ENCODE measurements at places on chromosomes 3 and 15.
A peak's percentile ranks its signal among the peaks of the same experiment; 100 is the strongest.

GRCh38 chr15:100944244-100944895 lies 25.2 kb downstream of the LRRK1 start:
- no peak for DNase-seq

DNA sequence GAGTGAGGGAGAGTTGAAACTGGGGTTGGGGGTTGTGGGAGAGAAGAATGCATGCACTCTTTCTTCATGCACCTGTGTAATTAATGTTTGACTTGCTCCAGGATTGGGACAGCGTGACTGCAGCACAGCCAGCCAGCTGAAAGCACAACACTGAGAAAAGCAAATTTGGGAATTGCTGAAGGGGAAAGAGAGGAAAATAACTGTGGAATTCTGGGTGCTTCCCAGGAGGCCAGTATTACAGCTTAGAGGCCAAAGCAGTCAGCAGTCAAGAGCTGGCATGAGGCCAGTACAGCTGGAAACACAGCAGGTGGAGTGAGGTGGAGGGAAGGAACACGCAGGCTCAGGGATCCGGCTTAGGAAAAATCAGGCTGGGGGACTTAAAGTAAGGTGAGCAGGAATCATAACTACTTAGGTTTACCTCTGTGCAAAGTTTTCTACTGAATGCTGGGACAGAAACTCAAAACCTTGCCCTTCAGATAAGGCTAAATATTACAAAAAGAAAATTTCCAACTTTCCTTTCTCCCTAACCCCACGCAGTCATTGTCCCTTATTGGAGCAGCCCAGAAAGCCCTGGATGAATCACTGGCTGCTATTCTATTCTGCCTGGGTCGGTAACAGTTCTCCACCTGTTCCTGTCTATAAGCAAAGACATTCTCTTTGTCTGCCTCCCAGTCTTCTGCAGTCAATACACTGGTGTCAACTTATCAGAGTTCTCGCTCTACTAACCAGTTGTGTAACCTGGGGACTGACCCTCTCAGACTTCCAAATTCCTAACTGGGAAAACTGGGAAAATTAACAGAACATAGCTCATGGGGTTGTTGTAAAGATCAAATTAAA lies 167.2 kb downstream of the MAGI1 start:
- no peak for DNase-seq

DNA sequence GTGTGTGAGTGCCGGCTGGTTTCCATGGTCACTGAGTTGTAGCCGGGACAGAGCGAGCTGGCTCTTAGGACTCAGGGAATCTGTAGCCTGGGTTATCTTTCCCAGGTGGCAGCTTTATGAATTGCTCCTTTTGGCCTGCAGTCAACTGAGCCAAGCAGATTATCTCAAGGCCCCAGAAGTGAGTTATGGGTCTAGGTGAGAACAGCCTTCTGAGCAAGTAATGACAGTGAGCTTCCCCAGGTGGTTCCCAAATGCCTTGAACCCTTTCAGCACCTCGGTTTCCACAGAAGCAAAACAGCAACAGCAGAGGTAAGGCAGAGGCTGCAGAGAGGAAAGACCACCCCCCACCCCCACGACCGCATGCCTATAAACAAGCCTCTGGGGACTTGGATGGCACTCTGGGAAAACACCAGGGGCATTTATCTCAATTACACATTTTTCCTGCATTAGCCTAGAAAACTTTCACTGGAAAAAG lies 56.7 kb upstream of the DGKG start:
- no peak for DNase-seq

GRCh38 chr3:123352134-123352554 lies 96.7 kb downstream of the ADCY5 start:
- no peak for DNase-seq

DNA sequence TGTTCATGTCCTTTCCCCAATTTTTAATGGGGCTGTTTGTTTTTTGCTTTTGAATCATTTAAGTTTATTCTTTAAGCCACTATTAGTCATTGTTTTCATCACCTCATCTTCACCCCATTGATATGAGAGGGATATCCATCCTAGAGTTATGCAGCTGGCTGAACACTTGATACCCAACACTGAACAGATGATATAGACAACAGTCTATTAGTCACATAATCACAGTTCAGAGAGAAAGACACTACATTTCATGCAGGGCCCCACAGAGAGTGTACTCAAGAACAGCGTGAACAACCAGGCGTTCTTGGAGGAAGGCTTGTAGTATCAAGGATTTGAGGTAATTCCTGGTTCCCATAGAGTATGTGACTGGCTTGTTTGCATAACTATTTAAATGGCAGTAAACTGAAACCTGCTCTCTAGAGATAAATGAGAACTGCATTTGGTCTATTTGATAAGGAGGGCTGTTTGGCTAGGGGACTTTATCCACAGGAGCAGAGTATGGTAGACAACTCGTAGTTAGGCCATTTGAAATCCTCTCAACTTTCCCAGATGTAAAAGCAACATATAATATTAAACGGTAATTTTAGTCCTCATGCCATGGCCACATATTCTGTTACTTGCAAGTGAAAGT lies 618.7 kb downstream of the SI start:
- DNase-seq = no peak

DNA sequence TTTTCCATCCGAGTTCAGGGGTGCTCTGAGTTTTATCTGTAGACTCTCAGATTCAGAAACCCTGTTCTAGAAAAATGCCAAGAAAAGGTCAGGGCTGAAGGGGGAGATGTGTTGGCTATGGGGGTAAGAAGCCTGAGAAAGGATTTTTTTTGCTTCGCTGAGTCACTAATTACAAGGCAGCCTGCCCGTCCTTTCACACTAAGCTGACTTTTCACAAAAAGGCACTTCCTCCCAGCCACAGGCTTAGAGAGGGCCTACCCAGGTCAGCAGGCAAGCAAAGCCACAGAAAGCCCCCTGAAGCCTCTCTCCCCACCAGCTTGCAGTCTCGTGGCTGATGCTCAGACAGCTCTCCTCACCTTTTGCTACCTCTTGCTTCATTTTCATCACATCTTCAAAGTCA lies 192.6 kb upstream of the PRICKLE2 start:
- DNase-seq = no peak

DNA sequence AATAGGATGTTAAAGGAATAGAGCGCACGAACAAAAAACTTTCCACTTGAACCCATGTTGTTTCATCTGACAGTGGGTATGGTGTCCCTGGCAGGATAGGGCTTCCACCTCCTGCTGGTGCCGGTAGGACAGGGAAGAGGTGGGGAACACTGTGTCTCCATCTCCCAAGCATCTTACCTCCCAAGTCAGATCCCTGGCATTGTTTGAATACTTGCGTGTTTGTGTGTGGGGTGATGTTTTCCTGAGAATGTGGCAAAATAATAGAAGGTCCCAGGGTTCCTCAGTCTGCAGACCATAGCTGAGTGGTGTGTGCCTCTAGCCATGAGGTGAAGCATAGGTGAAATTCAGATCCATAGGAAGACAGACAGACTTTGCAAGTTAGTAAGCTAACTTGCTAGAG lies 119.4 kb downstream of the IGF1R start:
- DNase-seq = no peak

- no peak for DNase-seq
Observed at GRCh38 chr15:72092006-72092405, 25.9 kb downstream of the MYO9A start.

- DNase-seq = no peak
Observed at GRCh38 chr3:156106721-156107373, 13.5 kb upstream of the KCNAB1 start.

GRCh38 chr15:52789008-52789600 lies 1.0 kb downstream of the ONECUT1 start:
- DNase-seq = no peak

- DNase-seq = no peak
Observed at GRCh38 chr3:36811768-36812167, 47.4 kb upstream of the DCLK3 start.

DNA sequence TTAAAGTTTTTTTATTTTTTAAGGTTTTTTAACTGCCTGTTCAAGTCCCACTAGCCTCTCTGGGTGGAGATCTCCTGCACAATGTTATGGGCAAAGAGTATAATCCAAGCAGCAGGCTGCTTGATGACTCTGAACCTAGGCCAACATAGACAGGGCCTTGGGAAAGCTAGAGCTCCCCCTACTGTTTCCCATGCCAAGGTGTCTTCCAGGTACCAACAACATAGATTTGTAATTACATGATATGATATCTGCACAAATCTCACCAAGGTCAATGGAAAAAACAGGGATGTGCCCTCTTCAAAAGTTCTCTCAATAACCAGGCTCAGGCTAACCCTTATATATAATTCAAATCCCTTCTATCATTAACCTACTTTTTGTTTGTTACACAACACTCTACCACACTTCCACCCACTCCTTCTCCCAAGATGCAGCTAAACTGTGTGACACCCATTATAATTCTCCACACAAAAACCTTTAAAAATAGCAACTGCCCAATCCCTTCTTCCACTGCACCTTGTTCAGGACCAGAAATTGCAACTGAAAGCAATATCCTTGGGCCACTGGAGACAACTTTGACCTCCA lies 43.8 kb downstream of the RBM15B start:
- peak; percentile 13 for DNase-seq

DNA sequence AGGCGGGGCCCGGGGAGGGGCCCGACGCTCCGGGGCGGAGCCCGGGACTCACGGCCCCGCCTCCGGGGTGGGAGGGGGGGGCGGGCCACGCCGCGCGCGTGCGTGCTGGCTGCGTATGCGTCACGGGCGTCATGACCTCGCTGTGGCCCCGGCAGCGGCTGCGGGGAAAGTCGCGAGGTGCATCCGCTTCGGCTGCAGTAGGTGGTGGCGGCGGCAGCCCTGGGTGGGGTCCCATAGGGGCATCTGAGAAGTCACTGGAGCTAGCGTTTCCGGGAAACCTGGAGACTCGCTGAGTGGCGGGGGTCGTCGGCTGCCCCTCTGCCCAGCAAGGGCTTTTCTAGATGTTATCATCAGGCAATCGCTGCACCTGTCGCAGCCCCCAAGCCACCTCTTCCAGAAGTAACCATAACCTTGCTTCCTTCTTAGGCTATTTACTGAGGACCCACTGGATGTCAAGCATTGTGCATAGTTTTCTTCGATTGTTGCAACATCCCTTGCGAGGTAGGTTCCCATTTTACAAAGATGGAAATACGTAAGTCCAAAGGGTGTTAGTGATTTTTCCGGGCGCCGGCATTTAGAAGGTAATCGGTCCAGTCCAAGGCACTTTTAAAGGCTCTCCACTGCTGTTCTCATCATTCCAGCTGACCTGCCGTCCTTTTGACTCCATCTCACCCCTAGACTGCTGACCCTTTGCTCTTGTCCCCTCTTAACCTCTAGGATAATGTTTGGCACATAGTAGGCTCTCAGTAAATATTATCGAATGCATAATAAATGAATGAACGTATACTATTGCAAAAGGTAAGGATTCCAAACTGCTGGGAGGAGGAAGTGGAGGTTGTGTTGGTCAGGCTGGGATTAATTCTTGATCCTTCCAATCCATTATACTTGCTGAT lies at the start of gene GDPGP1:
Gene GDPGP1 (plus strand): TSS at position 114 of the 893 bp plus-strand sequence. CDS start 6,700 bp downstream, outside the sequence.
- DNase-seq = no peak

Measured in activated gamma-delta T cell treated with anti-CD3 and anti-CD28 coated beads, Interleukin-2, amount 50 U/mL, for 16 hours (primary cell).